ENCODE measurements at places on chromosomes 7 and 10.

DNA sequence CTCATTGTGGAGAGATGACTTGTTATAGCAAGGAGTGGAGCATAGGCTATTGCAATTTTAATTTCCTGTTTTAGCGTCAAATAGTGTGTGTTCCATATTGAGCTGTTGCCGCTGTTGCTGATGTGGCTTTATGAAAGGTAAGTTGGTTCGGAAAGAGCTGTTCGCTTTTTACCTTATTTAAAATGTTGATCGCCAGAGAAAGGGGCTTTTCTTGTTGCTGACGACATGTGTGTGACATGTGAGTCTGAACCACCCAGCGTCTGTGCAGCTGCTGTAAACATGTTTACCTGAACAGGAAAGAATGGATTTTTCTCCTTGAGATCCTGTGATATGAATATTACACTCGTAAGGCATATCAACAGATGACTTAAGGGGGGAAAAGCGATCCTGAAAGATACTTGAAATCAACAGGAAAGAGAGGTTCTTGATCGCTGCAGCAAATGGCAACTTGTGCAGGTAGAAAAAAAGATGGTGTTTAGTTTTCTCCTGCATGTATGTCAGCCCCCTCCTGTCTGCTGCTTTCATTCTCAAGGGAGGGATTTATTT lies 2.5 kb downstream of the ZEB1 start:
- DNase-seq, result no peak

DNA sequence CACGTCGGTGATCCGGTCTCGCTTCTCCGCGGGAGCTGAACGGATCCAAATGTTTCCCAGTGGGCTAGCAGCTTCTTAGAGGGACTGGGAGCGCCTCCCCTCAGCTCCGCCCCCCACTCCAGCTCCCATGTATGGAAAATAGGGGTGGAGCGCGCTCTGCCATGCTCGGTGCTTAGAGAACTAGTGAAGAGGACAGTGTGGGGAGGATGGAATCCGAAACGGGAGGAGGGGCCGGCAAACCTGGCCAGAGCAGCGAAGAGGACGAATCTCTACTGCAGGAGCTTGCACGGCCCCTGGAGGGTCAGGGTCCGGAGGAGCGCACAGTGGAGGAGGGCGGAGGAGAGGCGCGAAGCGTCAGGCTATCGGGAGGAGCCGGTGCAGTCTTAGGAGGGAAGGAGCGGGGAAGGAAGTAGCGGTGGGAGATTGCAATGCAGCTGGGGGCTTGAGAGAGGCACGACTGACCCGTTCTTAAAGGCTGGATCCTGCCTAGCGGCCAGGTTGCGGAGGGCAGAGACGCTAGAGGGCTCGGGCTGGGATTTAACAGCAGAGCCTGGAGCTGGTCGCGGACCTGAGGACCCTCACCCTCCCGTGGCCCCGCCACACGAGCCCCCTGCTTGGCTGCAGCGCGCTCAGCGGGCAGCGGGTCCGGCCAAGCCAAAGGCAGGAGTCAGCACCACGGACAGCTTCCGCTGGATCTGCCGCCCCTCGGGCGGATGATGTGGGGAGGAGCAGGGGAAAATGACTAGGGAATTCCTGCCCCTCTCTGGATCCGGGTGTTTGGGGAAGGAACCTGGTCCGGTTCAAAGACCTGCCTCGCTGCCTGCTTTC lies at the start of gene PRLHR:
PRLHR (minus strand) TSS at position 51 of the 828 bp plus-strand sequence. CDS start 404 bp downstream, outside the sequence.
- no peak for DNase-seq

- no peak for DNase-seq
These were observed 579 bp downstream of the IDI1 start for GRCh38 chr10:1048349-1048731.

DNA sequence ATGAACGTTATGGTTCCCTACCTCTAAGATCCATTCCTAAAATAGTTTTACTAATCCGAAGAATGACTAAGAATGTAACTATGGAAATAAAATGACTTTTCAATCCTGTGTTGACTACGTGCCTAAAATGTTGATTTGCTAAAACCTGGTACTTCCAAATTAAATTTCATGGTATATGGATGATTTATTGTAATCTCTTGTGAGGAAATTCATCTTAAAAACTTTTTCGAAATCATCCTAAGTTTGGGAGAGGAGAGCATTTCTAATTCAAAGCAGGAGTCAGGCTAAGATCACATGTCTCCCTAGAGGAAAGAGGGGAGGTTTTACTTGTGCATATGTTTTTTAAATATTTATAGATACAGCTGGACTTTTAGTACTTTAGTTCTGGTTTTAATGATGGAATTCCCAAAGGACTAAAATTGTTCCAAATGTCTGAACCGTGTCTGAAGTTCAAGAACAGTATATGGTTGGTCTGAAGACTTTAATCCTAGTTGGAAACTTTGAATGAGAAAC lies 483.9 kb downstream of the AUTS2 start:
- no peak for DNase-seq

GRCh38 chr7:85890244-85890811 lies 703.5 kb upstream of the SEMA3D start:
- peak; percentile 26 for DNase-seq

DNA sequence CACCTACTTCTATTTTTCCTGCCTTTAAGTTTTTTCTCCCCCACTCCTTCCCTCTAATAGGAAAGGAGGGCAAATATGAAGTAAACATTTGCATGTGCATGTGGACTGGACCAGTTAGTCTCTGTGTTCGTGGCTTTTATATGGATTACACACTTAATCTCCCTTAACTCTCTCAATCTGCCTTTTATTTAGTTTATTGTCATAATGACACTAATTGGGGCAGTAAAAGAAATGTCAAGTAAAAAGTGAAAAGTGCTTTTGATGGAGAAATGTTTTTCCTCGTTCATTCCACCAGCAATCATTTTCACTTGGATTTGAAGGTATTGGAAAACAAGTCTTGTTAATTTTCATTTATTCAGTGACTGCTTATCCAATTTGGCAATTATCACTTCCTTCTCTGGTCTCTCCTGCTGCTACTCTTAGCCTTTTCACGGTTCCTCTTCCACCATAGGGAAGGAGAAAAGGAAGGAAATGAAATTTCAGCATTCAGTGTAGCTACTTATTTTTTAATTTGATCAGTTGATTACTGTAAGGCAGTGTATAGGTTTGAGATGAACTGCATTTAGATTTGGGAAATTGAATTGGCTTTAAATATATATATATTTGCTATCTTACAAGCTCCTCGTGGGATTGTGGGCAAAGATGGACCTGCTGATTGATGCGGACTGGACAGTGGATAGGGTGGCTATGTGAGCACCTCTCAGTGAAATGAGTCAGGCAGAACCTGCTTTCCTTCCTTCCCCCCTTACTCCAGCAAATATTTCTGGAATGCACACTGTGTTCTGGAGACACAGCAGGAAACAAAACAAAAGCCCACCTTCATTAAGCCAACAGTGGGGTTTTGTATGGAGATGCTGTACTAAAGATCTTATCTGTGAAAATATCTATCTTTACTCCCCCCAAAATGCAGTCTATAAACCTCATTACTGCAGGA lies 77.5 kb downstream of the LRRC4 start:
- no peak for DNase-seq

DNA sequence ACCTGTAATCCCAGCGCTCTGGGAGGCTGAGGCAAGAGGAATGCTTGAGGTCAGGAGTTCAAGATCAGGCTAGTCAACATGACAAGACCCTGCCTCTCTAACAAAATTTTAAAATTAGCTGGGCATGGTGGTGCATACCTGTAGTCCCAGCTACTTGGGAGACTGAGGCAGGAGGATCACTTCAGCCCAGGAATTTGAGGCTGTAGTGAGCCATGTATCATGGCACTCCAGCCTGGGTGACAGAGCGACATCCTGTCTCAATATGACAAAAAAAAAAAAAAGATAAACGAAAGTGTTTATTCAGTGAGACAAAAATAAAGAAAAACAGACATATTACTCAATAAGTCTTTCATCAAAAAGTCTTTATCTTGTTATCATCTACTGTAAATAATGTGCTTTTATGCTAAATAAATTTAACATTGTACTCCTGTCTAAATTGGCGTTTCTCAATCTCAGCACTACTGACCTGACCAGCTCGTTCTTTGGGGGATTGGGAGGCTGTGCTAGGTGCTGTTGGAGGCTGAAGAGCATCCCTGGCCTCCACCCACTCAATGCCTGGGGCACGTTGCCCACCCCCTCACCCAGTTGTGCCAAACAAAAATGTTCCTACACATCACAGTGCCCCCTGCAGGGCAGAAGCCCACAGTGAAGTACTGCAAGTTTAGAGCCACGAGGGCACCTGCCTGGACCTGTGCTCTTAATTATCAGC lies 57.7 kb downstream of the NCAPG2 start:
- DNase-seq, result peak; percentile 37

- no peak for DNase-seq
These were observed 6.8 kb upstream of the TAS2R60 start for GRCh38 chr7:143436325-143436946.

- peak; percentile 98 for DNase-seq
These were observed 19.8 kb downstream of the DNAJB12 start for GRCh38 chr10:72334825-72335393.

GRCh38 chr7:123143252-123144006 lies 56.3 kb downstream of the SLC13A1 start:
- no peak for DNase-seq

DNA sequence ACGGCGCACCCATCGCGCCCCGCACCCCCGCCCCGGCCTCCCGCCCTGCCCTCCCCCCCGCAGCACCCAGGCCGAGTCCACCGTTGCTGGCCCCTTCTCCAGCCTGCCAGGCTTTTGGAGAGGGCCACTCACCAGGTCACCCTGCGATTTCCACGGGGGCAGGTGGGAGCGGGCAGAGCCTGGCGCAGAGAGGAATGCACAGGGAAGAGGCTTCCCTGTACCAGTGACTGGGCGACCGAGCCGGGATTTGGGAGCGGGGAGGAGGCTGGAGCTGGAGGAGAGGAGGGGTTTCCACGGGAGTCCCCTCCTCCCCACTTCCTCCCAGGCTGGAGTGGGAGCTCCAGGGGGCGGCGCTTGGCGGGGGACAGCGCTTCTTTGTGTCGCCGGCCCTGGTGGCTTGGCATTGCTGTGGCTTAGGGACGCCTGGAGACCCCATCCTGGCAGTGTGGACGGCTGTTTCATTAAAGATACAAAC lies 19.3 kb downstream of the TCAF1 start:
- DNase-seq, result no peak

DNA sequence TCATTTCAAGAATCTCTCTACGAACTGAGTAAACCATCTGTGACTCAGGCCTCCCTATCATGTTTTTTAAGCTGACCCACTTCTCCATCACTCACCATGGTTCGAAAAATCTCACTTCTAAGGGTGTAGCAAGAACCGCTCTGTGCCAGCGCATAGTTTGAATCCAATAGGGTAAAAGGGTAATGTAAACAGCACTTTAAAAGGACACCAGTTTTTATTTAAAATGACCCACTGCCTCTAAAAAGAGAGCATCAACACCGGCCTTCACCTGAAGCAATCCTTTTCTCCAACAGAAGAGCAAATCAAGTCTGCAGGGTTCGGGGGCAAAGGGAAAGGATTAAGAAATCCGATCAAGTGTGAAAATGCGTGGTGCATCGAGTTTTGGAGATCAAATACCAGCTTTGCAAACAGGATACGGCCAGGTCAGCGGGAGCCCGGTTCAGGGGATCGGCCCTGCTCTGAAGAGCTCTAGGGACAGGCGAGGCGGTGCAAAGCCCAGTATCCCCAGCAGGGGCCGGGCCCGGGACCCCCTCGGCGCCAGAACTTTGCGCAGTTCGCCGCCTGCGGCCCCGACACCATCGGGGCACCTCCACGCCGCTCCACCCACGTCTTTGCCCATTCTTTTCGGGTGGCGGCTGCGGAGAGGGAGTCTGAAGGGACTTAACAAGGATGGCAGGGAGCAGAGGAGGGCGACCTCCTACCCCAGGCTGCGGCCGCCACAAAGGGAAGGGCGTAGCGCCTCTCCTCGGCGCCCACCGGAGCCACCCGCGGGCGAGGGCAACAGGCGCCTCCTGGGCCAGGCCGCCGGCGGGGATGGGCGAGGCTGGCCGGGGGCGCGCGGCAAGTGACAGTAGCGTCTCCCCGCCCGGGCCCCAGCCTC lies 842 bp downstream of the NMT2 start:
- DNase-seq, result peak; percentile 62

- no peak for DNase-seq
These were observed 125.7 kb downstream of the CD36 start for GRCh38 chr7:80764132-80764531.

DNA sequence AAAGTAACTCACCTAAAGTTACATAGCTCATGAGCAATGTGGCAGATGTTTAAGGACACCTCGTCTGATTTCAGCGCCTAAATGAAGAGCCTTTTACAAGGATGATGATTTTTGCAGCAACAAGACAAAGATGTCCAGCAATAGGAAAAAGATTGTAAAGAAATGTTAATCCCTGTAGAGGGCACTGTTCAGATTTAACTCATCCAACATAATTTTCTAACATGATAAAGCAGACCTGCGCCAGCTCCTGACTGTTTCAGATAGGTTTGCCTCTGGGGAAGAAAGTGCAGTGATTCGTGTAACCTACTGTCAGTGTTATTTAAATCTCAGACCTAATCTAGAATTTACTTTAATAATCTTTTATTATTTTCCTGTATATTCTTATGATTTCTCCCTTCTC lies 595.2 kb downstream of the AUTS2 start:
- no peak for DNase-seq

GRCh38 chr7:37117292-37117691 lies 331.4 kb downstream of the ELMO1 start:
- DNase-seq, result no peak

- DNase-seq, result no peak
These were observed 8.1 kb downstream of the TRIM8 start for GRCh38 chr10:102652170-102652916.

- DNase-seq, result no peak
These were observed 1.1 kb upstream of the STK32C start for GRCh38 chr10:132308587-132309470.

GRCh38 chr7:463817-464453 lies 55.7 kb downstream of the PDGFA start:
- DNase-seq, result no peak

DNA sequence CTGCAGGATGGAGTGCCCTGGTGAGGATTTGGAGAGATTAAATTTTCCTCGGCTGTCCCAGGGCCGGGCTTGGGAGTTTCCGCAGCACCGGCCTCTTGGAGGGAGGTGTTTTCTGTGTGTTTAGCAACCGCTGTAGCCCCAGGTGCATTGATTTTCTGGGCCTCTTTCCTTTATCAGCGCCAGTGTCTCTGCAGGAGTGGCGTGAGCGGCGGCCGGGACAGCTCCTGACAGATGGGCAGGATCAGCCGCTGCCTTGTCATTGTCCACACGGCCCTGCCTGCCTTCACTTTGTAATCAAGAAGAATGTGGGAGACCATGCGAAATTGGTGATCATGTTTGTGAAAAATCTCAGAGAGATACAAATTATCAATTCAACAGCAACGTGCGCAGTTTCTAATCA lies 32.4 kb downstream of the NKX6-2 start:
- DNase-seq, result no peak

- no peak for DNase-seq
These were observed 21.8 kb upstream of the JCAD start for GRCh38 chr10:30081182-30081581.

All from KBM-7 (cell line).